Endodermal cell (in vitro differentiated cells): ENCODE measurements at places on chromosomes 4 and X.

DNA sequence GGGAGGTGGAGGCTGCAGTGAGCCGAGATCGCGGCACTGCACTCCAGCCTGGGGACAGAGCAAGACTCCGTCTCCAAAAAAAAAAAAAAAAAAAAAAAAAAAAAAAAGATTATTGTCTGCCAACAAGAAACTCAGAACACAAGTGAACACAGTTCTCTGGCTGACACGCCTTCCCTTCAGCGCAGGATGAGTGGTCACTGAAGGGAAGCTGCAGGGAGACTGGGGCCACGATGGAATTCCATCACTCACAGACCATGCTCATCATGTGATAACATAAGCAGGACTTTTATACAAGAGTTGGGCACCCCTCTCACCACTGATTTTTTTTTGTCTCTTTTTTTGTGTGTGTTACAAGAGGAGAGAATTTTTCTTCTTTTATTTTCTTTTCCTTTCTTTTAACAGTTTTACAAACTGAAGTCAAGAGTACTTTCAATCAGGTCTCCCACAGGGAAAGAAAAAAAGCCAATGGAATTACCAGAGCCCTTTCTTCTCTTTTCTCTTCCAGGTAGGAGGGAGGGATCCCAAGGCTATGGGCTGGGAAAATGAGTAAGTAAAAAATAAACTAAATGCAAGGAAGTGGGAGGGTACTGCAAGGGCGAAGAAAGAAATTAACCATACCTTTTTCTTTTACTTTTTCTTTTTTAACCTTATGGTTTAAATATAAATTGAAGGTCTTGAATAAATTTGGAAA is 435.6 kb downstream of the GPM6A start:
- DNase-seq = no peak

DNA sequence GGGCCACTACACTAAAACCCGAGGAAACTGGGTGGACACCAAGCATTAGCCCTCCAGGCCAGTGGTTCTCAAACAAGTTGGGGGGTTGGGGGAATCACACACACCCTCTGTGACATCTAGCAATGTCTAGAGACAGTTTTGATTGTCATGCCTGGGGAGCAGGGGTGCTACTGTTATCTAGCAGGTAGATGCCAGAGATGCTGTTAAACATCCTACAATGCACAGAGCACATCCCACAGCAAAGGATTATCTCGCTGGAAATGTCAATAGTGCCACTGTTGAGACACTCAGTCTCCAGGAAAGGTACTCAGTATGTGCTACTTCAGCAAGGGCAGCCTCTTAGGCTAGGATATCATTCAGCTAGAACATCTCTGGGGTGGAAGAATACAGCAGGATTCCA is 1.3 kb downstream of the SMC1A start:
- DNase-seq = no peak

GRCh38 chr4:100657187-100657586 is 139.4 kb upstream of the EMCN start:
- no peak for DNase-seq

DNA sequence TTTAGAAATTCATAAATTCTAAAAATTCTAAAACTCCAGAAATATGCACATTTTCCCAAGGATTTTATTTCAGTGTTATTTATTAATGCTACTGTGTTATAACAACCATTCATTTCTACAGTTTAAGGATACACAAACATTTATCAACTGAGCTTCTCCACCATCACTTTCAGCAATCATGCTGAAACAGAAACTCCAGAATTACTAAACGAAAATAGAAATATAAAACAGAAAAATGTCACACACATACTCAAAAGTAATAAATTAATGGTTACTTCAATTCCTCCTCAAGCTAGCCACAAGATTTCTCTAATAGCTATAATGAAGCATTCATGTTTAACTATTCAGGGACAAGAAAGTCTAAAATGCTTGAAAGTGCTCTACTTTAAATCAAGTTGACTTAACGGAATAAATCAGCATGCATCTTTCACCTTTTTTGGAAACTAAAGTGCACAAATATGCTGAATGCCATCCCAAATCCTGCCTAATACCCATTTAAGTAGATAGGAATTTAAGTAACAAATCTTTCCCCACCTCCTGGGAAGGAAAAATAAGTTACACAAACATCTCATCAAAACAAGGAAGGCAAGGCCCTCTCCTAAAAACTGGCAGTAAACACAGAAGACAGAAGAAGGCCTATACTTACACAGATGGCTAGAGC is 563 bp downstream of the FAM13A start:
- no peak for DNase-seq

- no peak for DNase-seq
Measured at GRCh38 chrX:154738011-154738738, 12.7 kb downstream of the GAB3 start.

GRCh38 chr4:184292877-184293276 is 75.2 kb upstream of the ENPP6 start:
- no peak for DNase-seq

DNA sequence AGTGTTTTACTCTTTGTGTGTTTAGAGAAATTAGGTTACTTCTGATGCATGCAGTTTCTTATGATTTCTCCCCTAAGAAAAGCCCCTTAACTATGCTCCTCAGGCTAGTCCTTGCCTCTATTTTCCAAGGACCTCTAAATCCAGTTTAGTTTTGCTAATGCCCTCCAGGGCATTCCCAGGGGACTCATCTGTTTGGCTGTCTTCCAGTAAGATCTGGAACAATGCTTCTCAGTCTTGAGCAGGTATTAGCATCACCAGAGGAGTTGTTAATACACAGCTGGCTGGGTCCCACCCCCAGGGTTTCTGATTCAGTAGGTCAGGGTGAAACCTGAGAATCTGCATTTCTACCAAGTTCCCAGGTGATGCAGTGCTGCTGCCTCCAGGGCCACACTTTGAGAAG is 56.9 kb downstream of the OTC start:
- DNase-seq = no peak

DNA sequence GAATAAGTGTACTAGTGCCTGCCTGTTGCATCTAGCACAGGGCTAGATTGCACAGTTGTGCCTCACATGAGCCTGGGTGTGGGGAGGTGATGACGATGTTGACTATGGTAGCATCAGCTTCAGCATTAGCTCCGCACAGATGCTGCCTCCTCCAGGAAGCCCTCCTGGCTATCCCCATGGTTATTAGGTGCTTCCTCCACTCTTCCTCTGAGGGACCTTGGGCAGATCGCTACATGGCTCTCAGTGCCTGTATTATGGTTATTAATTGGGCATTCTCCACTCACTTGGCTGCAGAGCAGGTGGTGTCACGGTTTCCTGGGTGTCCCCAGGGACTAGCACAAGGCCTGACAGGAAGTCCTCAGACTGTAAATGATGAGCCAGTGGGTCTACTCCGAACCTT is 325.6 kb downstream of the ARHGAP10 start:
- DNase-seq = no peak

GRCh38 chrX:50812995-50813842 is 775 bp downstream of the SHROOM4 start:
- peak; percentile 82 for DNase-seq

DNA sequence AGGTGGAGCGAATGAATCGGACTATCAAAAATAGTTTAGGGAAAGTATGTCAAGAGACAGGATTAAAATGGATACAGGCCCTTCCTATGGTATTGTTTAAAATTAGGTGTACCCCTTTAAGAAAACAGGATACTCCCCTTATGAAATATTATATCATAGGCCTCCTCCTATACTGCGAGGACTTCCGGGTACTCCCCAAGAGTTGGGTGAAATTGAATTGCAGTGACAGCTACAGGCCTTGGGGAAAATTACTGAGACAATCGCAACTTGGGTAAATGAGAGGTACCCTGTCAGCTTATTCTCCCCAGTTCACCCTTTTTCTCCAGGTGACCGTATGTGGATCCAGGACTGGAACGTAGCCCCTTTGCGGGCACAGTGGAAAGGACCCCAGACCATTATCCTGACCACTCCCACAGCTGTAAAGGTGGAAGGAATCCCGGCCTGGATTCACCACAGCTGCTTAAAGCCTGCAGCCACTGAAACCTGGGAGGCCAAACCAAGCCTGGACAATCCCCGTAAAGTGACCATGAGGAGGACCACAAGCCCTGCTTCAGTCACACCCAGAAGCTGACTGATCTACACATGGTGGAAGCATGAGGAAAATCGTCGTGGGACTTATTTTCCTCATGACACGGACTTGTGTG is 1138.1 kb downstream of the ARAP2 start:
- no peak for DNase-seq

GRCh38 chr4:40789031-40789430 is 39.3 kb downstream of the NSUN7 start:
- no peak for DNase-seq

GRCh38 chr4:128538111-128538882 is 250.7 kb upstream of the PGRMC2 start:
- DNase-seq = no peak

GRCh38 chrX:145190801-145191389 is 56.4 kb upstream of the SPANXN1 start:
- DNase-seq = no peak

GRCh38 chr4:108890484-108890881 is 127.6 kb upstream of the ETNPPL start:
- no peak for DNase-seq

GRCh38 chr4:109494563-109494962 is 60.9 kb downstream of the SEC24B start:
- no peak for DNase-seq

DNA sequence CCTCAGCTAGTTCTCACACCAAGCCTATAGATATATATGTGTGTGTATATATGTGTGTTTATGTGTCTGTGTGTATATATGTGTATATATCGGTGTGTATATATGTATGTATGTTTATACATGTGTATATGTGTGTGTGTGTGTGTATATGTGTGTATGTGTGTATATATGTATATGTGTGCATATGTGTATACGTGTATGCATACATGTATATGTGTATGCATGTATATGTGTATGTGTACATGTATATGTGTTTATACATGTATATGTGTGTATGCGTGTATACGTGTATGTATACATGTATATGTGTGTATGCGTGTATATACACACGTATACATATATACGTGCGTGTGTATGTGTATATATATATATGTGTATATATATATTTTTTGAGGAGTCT is 18.3 kb downstream of the GTPBP6 start:
- no peak for DNase-seq

DNA sequence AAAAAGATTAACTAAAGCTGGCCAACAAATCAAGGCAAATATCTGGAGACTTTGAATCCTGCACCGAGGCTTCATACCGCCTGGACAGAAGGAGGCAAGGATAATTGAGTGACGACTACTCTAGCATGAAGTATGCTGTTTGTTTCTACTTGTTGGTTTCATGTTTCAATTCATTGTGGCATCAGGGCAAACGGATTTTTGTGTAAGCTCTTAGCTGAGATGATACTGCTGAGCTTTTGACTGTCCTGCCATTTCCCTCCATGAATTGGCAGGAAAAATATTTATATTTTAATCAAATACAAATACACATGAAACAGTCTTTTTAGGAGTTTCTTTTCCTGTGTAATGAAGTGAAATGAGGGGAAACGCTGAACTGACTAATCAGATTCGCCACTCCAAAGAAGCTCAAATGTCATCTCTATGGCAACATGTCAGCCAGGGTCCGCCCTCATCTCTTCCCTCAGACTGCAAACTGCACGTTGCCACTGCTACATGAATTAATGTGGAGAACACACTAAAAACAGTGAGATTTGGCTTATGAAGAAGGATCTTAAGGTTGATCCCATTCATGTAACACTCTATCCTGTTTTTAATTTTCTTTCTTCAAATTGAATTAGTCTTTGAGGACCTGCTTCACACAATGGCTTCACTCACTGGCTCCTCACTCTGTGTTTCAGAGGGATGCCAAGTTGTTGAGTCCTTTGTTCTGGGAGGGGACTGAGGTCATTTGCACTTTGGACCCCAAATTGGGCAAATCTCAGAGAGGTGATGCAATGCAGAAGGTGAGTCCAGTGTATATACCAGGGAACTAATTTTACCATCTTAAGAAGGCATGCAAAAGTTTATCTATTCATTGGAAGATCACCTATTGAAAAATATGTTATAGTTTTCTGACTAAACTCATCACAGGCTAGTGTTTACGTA is 149.6 kb upstream of the MID1 start:
- no peak for DNase-seq

DNA sequence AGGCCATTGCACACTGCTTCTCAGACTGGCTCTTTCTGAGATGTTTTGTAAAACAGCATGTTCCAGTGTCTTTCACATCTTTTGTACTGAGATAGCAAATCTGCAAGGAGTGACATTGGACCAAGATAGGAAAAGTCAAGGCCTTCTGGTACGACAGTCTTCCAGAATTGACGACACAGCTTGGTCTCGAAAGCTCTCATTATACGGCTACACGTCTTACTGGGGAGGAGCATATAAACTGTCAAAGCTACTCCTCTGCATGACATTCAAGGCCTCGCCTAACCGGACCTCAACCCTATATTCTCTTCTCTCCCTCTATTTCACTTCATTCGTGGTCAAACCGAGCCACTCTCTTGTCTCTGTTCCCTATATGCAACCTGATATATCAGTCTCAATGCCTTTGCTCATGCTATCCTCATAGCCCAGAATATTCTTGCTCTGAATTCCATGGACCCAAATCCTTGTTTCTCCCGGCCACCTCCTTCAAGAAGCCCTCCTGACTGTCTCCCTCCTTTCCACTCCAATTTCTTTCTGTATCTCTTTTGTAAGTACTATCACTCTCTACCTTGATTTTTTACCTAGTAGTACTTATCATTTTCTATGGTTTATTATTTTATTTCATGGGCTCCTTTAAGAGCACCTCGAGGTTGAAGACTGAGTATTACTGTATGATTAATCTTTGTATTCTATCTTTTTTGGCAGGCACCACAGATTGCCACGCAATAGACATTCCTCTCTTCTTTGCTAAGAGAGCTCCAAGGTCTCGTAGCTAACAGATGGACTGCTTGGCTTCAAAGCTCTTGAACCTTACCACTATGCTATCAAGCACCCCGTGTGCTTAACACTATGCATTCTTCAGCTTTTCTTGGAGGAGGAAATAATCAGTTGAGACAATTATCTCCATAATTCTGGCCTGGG is 35.1 kb downstream of the RBM47 start:
- DNase-seq = no peak

DNA sequence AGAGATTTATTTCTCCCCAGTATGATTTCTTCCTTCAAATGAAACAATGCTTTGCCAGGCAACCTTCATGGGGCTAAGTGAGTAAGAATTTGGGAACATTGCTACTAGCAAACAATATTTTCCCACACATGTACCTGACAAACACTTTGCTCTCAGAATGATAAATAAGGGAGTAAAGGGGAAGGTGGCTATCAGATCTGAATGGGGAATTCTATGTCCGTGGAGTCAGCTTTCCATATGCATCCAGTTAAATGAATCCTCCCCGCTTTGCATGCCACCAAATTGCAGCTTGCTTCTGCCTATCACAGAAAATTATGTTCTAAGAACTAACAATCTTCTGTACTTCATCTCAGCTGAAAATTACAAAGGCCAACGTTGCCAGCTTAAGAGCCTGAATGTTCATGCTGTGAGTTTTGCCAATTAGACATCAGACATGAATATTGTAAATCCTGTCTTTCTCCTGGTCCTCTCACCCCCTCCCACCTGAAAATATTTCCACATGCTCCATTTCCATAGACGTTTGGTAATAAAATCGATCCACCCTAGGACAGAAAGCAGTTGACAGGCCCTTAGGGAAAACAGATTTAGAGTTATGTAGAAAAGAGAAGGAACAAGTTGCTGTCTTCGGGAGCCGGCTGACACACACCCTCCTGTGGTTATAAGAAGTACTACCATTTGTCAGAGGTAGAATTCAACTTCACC is 6.3 kb downstream of the MEPE start:
- DNase-seq = peak; percentile 60

- peak; percentile 75 for DNase-seq
Measured at GRCh38 chrX:50680990-50681389, 133.0 kb downstream of the SHROOM4 start.

- no peak for DNase-seq
Measured at GRCh38 chrX:15786915-15787314, 3.4 kb upstream of the ZRSR2 start.

- no peak for DNase-seq
Measured at GRCh38 chr4:170057866-170058265, 31.7 kb upstream of the MFAP3L start.
